Stimulated activated CD4-positive, alpha-beta T cell treated with anti-CD3 and anti-CD28 coated beads, Interleukin-1b, Interleukin-23, amount 100 ng/mL, for 4 hours (primary cell): ENCODE measurements at places on chromosomes 1 and 21.

- DNase-seq: no peak
Observed at GRCh38 chr1:118039170-118039569, 109.6 kb downstream of the WDR3 start.

GRCh38 chr1:9784508-9785133, 39.1 kb downstream of the CLSTN1 start:
- DNase-seq: peak; percentile 53

GRCh38 chr1:66527686-66528085, 6.3 kb upstream of the SGIP1 start:
- DNase-seq: no peak

- no peak for DNase-seq
Observed at GRCh38 chr21:27477296-27477695, 510.4 kb upstream of the ADAMTS5 start.

- no peak for DNase-seq
Observed at GRCh38 chr1:22509815-22510214, 53.5 kb upstream of the EPHA8 start.

DNA sequence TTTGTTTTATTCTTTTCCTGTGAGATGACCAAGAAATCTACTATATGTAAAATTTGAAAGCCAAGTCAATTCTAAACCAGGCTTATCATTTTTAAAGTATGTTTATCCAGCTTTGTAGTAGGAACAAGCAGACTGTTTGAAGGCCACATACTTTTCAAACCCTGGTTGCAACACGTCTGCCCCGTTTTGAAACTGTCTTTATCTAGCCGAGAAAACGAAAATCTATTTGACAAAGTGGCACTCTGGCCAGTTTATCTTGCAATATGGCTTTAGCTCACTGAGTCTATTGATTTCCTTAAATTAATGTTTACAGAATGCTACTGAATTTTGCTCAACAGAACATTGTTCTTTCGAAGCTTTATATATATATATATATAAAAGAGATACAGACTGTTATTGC, 39.7 kb downstream of the PROX1 start:
- no peak for DNase-seq

DNA sequence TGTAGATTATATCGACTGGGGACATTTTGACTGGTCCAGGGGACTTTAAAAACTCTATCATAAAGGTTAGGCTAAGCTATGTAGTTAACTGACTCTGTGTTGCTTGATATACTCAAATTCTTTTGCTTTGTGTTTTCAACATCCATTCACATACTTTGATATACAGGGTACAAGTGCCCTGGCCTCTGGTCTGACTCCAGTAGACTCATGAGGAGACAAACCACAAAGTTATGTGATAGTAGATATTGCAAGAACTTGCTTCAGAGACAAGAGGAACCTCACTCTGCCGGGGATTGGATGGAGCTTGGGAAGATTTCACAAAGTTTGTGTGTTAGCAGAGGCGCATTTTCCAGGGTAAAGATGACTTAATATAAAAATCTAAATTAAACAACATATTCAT, 1.3 kb downstream of the GORAB start:
- no peak for DNase-seq

- DNase-seq: no peak
Observed at GRCh38 chr1:57424231-57425027, 569 bp upstream of the DAB1 start.

GRCh38 chr1:86965012-86965826, 50.8 kb downstream of the HS2ST1 start:
- DNase-seq: no peak

- no peak for DNase-seq
Observed at GRCh38 chr1:221503268-221503667, 238.6 kb downstream of the DUSP10 start.

DNA sequence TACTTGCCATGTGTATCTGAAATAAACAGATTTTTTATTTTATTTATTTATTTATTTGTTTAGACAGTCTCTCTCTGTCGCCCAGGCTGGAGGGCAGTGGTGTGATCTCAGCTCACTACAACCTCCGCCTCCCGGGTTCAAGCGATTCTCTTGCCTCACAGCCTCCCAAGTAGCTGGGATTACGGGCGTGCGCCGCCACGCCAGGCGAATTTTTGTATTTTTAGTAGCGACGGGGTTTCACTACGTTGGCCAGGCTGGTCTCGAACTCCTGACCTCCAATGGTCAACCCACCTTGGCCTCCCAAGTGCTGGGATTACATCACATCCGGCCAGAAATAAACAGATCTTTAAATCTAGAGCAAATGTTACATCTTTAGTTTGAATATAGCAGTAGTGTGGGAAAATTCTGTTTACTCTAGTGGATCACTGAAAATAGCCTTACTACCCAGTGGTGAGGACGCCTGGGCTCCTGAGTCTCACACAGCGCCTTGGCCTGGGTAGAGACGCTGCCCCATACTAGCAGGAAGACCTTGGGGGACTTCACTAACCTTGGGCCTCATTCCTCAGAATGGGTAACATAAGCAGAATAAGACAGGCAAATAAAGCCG, 709 bp downstream of the GART start:
- no peak for DNase-seq

- no peak for DNase-seq
Observed at GRCh38 chr1:87594736-87595383, 266.2 kb downstream of the LMO4 start.

- DNase-seq: no peak
Observed at GRCh38 chr1:62071695-62072094, 123.0 kb upstream of the L1TD1 start.

DNA sequence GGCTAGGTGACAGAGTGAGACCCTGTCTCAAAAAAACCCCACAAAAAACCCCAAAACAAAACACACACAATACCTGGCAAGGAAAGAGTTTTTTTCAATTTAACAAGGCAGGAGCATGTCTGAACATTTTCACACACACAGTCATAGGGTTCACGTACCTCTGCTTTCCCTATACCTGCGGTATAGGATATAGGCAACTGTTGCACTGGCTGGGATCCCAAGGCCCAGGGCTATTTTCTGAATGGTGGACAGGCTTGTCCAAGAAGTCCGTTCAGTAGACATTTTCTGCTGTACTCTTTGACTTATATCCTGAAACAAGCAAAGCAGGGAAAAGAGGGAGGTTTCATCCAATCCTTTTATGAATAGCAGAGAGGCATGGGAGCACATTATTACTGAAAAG, 7.6 kb downstream of the TDRKH start:
- DNase-seq: no peak

DNA sequence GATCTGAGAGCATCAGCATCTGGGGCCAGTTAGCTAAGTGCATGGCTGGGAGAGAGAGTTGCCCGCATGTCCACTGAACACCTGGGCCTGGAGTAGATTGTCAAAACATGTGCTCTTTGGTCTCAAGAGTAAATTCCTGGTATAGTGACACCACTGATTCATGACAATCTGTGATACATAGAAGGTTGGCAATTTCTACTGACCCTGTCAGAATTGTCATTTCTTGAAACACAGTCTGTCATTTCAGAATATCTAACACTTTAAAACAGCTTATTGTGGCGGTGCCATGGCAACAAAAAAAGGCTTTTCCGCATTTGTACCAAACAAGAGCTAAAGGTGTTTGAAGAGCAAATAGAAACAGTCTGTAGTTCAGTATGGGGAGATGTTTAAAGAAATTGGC, 186.4 kb upstream of the FAM78B start:
- DNase-seq: no peak

DNA sequence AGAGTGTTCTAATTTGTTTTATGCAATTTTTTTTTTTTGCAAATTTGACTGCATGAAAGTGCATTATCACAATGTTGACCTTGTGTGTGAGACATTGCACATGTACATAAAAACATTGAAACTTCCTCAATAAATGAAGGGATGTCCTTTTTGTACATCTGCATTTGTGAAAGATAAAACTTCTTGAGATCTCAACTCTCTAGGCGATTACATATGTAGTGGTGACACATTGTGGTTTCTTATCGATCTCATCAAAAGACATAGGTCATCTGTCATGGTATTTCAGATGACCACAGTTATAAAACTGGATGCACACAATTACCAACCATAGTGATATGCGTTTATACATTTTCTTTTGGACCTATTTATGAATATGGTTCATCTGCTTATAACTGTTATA, 35.6 kb upstream of the C21orf91 start:
- DNase-seq: no peak

GRCh38 chr1:8652467-8653046, 164.9 kb downstream of the RERE start:
- DNase-seq: no peak

- no peak for DNase-seq
Observed at GRCh38 chr1:54575605-54576290, 27.7 kb downstream of the ACOT11 start.

- DNase-seq: no peak
Observed at GRCh38 chr1:3350506-3351261, 103.8 kb upstream of the ARHGEF16 start.

- no peak for DNase-seq
Observed at GRCh38 chr1:47894410-47895278, 102.5 kb downstream of the TRABD2B start.

GRCh38 chr1:246537887-246538286, 28.2 kb downstream of the TFB2M start:
- DNase-seq: no peak

DNA sequence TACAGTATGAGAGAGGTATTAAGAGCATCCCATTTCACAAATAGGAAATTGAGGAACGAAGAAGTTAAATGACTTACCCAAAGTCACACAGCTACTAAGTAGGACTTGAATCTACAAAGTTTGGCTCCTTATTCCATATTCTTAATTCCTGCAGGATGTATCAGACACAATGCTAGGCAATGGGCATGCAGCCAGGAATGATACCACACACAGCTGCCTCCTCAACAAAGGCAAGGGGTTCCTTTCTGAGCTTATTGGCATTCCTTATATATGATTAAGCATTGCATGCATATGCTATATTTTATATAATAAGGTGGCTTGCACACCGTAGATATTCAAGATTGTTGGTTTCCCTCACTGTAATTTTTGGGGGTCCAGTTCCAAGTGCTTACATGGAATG, 34.2 kb upstream of the JUN start:
- DNase-seq: no peak

- no peak for DNase-seq
Observed at GRCh38 chr1:94807742-94808491, 12.2 kb upstream of the SLC44A3 start.

DNA sequence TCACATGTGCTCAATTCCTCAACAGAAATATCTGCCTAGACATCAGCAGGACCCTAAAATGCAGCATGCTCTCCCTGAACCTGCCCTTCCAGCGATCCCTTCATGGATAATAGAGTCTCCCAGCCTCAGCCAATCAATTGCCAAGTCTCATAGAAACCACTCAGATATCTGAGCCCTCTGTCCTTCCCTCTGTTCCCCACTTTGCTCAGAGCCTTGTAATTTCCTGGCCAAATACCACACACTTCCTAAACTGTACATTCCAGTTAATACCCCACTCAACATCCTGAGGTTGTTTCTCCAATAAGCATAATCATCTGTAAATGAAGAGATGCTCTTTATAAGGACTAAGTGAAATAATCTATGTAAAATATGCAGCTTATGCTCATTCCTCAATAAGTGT, 59.3 kb upstream of the PTGFRN start:
- no peak for DNase-seq

GRCh38 chr1:19346026-19346425, 33.9 kb downstream of the SLC66A1 start:
- DNase-seq: no peak

DNA sequence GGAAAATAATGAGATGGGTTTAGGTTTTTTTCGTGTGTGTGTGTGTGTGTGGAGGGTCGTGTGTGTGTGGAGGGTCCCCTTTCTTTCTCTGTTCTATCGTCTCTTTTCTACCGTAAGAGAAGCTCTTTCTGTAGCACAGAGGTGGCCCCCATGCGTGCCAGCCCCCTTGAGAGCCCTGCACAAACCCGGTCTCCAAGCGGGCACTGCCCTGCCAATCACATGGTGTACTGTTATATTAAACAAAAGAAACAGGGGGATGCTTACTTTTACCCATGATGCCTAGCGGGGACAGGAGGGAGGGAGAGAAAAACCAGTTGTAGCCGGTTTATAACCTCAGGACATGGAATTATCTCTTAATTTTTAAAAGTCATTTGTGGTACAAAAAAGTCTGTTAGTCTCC, 41.0 kb downstream of the GATAD2B start:
- DNase-seq: no peak

DNA sequence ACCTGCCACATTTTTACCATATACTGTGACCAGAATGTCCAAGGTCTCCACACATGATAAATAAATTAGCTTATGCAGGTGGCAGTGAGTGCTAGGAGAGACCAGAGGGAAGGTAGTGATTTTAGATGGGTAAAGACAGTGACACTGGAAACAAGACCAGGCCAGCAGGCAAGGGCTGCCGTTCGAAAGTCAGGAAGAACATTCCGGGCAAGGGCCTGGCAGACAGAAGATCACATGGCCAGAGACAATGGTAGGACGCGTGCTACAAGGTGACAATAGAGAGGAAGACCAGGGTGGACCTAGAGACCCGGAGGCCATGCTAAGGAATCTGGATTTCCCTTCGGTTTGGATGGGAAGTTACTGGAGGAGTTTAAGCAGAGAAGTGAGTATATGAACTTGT, 9.7 kb downstream of the PGBD5 start:
- DNase-seq: no peak

DNA sequence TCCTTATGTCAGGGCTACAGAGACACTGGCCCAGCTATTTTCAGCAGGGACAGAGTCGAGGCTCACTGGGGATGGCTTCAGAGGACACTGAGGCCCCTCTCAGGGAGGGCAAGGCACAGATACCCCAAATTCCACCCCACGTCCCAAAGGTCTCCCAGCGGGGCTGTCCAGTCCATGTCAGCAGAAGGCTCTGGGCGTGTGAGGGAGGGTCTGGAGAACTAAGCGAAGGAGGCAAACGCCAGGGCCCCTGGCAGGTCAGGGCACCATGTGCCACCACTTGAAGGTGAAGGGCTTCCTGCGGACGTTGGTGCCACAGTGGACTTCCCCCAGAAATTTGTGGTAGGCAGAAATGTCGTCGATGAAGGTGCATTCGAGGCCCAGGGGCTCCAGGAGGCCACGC, 15.0 kb upstream of the SDHB start:
- DNase-seq: no peak

DNA sequence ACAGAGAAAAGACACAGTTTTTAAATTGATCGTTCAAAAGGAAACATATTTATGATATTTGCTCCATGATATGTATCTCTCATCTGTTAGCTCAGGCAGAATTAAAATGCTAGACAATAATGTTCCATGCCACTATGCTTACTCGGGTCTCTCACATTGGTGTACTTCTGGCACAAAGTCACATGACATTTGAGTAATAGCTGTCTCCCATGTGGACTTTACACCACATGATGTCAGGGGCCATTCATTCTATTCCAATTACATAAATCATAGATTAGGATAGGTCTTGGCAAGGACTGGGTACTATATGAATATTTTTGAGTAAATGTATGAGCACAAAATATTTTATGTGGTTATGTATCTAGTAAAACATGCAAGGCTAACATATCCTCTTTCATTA, 648.4 kb downstream of the PLA2G4A start:
- no peak for DNase-seq

- no peak for DNase-seq
Observed at GRCh38 chr1:29232387-29232786, 1.7 kb upstream of the MECR start.

DNA sequence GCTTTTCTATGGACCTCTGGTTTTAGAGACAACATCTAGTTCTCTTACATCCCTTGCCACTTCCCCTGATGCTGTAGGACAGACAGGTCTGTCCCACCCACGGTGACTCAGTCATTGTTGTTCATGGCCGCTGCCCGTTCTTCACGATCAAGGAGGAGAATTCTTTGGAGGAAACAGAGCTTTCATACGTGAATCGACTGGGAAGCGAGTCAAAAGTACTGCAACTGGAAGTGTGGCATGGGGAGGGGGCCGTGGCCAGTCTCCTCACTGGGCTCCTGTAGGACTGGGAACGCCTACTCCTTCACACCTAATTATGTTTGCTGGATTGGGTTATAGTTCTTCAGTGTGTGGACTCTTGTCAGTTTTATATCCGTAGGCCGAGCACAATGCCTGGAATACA, 4.4 kb upstream of the SLC37A1 start:
- no peak for DNase-seq
